Suppressor macrophage (primary cell): ENCODE measurements at places on chromosomes 11 and 22.
A peak's percentile ranks its signal among the peaks of the same experiment; 100 is the strongest.

- DNase-seq, result no peak
Measured at GRCh38 chr11:2203440-2204259, 32.0 kb upstream of the TH start.

- no peak for DNase-seq
Measured at GRCh38 chr11:115499241-115499799, 4.9 kb downstream of the CADM1 start.

DNA sequence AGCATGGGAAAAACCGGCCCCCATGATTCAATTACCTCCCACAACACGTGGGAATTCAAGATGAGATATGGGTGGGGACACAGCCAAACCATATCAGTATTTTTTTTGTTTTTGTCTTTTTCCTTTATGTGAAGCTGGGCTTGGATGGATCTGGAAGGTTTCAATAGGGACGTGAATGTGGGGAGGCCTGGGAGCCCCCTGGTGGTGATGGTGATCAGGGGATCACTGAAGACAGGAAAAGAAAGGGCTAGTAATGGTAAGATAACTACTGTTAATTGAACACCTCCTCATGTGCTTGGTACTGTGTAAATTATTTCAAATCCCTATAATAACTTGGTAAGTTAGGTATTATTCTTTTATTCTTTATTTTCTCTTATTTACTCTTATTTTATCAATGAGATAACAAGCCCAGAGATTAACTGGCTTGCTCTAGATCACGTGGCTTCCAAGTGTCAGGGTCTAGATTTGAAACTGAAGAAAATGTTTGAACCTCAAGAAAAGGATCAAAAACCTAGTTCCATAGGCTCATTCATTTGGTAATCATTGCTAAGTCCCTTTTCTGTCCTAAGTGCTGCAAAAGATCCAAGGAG lies 364.2 kb downstream of the TENM4 start:
- DNase-seq, result peak; percentile 55

DNA sequence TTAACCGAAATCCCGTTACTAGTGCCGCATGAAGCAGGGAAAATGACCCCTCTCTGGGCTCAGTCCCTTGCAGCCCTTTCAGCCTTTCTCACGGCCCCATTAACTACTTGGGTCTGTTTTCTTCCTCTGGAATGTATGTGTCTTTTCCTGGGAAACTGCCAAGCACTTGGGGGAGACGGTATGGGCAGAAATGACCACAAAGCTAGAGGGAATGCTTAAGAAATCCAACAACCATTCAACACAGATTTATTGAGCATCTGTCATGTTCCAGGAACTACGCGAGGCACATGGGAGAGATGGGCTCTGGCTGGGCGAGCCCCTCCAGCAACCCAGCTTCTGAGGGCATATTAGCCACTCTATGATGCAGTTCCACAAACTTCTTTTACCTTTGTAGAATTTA lies 462.6 kb downstream of the BUD13 start:
- no peak for DNase-seq

DNA sequence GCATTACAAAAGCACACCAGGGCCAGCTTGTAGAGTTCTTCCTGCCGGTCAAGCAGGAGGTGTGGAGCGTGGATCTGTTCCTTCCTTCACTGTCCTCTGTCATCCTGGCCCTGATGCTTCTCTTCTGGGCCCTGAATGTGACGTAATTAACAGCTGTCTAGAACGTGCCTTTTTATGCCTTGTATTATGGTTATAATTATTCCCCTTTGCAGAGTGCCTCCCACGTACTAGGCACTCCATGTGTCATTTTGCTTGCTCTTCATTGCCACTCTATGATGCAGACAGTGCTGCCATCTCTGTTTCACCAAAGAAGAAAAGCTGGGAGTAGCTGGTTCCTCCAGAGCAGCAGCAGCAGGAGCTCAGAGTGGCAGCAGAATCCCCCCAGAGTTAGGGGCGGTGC lies 132.1 kb upstream of the TTC12 start:
- peak; percentile 12 for DNase-seq

DNA sequence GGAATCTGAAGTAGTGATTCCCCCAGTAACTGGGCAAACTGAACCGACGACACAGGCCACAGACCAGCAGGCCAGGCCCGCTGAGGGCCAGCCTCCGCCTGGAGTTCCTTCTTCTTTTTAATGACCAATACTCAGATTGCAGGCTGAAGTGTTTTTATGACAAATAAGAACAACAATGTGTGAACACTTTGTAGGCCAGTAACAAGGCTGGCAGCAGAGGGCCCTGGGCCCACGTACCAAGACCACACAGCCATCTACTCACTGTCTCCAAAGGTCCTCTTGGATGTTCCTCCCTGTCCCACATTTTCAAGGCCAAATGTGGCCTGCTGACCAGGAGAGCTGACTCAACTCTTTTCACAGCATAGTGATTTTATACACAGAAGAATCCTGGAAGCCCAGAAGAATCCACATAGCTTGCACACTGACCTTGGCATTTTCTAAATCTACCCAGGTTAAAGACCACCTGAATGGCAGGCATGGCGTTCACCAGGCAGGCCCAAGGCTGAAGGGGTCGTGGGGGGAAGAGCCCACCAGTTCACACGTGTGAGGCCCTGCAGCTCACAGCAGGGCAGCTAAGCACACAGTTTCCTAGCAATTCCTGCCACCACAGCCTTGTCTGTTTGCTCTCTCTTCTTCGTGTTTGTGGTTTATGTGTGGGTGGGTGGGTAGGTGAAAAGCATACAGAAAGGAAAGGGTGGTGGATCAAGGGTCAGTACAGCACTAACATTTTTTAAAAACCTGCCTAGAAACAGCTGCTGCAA lies 13.3 kb downstream of the SMCO4 start:
- peak; percentile 90 for DNase-seq

DNA sequence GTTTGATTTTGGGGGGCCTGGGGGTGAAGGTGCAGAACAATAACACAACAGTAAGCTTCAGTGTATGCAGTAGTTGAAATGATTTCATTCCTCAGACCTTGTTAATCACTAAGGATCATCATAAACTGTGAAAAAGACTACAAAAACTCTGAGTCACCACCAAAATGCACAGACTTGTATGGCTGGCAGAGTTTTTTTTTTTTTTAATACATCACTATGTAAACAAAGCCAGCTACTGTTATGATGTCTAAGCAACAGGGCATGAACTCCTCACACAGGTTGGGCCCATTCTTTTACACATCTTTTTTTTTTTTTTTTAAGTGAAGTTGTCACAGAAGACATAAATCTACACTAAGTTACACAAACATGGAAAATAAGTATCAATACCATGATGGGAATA lies 311.9 kb downstream of the GUCY1A2 start:
- no peak for DNase-seq

GRCh38 chr11:3840870-3841425 lies at the start of gene RHOG:
TSS of gene RHOG (minus strand) at chr11:3840959. CDS start at chr11:3828138, 12,821 bp downstream.
- DNase-seq, result peak; percentile 93

- peak; percentile 16 for DNase-seq
Measured at GRCh38 chr11:27705873-27706820, 5.9 kb upstream of the BDNF start.

DNA sequence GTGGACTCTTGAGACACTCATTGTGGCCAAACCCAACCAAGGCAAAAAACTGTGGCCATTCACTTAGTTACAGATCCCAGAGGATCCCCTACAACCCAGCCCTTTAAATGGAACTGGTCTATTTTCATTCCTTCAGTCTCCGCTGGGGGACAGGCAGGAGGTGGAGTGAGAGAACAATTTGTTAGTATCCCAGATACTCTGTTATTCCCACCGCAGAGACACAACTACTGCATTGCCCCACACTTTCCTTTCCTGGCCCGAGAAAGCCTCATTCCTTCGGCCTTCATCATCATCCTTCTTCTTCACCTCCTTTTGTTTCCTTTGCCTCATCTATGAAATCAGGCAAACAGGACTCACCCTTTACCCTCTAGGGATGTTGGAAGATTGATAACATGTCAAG lies 191.1 kb downstream of the NTM start:
- DNase-seq, result no peak
